ENCODE measurements at places on chromosomes 13 and 19. TPM values are rescaled to one million over a fixed set of nuclear protein-coding genes. Genes with fewer than 3 reads are reported as not detected.

RGS9BP gene
- 0.39 TPM for total RNA-seq

SOX21 gene
- not detected for total RNA-seq

ZNF527 gene
- 12.5 TPM for total RNA-seq

ETV2 gene
- total RNA-seq, result not detected

PEG3 gene
- total RNA-seq, result 0.17 TPM

ZNF723 gene
- not detected for total RNA-seq

ATP7B gene
- 1.4 TPM for total RNA-seq

GSX1 gene
- total RNA-seq, result not detected

DNA sequence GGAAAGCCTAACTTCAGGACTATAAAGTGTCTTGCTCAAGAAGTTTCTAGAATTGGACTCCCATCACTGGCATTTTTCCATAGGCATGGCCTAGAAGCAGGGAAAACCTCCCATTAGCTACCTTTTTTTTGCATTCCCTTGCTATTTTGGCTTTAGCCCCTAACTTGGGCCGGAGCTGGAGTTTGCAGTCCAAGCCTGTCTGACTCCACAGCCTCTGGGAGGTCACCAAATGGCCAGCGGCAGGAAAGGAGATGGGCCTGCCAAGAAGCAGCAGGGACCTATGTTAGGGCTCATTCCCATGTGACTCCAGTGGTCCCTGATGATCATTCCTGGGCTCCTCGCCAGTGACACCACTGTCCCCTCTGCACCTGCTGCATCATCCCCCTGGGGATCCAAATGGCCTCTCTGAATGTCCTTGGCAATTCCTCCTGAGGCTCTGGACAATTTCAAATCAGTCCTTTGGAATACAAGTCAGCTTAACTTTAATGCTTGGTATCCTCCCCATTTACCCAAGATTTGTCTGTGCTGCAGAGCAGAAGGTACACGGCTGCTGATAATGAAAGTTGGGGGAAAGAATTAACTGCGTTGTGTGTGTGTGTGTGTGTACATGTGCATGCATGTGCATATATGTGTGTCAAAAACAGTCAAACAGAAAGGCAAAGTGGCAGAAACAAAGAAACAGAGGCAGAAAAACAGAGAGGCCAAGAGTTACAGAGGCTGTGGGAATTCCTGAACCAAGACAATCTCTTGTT lies 69.8 kb upstream of the SERP2 start:
- DNase-seq, result no peak

DNA sequence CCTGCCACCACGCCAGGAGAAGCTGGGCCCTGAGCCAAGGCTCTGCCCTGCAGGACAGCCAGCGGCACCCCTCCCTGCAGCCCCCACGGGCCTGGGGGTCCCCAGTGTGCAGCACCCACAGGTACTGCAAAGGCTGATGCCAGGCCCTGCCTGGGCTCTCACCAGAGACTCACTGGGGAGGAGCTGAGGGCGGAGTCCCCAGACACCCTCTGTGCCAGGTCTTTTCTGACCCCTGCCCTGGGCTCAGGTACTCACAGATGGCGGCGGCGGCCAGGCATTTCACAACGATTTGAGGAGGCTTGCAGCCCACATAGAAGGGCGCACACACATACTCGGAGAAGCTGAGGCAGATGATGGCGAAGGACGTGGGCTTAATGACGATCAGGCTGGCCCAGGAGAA lies 5.7 kb downstream of the SLC7A9 start:
- DNase-seq, result no peak

DNA sequence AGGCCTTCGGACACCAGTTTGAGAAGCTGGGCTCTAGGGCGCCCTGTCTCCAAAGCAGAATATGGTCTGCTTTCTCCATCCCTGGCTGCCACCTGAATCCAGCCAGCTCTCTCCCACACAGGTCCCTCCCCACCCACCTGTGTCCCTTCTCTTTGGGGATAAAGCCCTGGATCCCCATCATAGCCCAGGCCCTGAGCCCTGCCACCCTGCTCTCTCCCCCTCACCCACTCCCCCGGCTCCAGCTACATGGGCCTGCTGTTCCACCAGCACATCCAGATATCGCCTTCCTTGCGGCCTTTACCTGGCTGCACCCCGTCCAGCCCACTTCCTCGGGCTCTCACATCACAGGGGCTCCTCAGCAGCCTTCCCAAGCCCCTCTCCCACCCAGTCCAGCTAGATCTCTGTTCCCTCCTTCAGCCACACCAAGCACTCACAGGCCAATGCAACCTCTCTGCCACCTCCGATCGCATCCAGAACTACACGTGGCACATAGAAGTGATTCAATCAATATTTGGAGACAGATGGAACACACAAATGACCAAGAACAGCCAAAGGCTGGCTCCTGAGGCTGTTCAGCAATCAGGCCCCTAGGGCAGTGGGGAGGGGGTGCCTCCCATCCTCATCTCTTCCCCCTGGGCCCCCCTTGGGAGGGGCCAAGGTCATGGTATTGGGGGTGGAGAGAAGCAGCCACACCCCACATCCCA lies 7.6 kb downstream of the AKT2 start:
- DNase-seq, result no peak

DNA sequence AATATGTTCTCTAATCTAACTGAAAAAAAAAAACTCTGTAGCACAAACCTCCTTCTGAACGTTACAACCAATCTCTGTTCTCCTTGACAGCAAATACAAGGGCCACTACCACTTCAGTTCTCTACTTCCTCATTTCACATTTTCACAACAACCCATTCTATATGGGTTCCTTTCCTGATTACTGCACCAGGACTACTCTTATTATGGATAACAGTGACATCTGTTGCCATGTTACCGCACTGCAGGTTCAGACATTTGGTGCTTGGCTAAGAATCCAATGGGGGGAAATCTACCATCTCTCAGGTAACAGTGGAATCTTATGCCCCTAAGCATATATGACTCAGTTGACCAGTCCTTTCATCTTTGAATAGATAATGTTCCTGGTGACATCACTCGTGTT lies 11.6 kb upstream of the FPR3 start:
- no peak for DNase-seq

GRCh38 chr13:42735010-42735409 lies 46.4 kb upstream of the FAM216B start:
- no peak for DNase-seq

GRCh38 chr19:34173193-34173956 lies 1.1 kb downstream of the LSM14A start:
- no peak for DNase-seq

- DNase-seq, result no peak
These were observed at the start of gene EDNRB for GRCh38 chr13:77918391-77919245. TSS of gene EDNRB (minus strand) at chr13:77918831. CDS start at chr13:77918573, 258 bp downstream.

DNA sequence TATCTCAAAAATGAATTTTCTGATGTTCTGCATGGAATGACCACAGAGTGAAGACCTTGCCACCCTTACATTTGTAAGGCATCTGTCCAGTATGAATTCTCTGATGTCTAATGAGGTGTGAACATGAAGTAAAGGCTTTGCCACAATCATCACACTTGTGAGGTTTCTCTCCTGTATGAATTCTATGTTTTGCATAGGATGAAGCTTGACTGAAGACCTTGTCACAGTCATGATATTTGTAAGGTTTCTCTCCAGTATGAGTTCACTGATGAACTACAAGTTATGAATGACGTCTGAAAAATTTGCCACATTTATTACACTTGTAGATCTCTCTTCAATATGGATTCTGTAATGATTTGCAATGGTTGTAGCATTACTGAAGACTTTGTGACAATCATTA lies 13.3 kb downstream of the ZNF816 start:
- no peak for DNase-seq

DNA sequence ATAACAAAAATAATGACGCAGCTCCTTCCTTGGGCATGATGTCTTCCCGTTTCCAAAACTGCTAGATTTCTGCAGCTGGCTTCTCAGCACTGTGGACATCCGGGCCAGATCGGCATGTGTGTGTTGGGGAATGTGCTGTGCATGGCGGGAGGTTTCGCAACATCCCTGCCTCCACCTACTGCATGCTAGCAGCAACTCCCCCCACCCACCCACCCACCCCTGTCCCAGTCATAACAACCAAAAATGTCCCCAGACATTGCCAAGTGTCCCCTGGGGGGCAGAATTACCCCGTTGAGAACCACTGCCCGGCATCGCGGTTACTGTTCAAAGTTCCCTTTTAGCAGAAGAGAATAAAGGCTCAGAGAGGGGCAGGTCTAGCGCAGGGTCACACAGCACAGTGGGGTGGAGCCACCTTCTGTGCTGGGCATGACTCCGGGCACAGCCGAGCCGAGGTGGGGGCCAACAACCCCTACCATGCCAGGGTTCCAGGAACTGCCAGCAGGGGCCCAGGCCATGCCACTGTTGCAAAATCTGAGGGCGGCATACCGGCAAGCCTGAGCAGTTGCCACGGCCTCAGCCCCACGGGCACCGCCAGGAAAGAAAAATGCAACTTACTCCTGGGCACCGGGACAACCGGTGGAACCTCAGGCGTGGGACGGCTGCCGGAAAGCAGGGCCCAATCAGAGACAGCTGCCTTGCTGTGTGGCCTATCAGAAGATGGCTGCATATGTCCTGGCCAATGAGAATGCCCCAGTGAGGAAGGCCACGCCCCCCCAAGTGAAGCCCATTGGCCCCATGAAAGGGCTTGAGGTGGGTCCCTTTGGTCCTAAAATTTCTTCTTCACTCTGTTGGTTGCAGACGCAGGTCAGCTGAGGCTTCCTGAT lies 22.5 kb upstream of the NFIC start:
- DNase-seq, result no peak

DNA sequence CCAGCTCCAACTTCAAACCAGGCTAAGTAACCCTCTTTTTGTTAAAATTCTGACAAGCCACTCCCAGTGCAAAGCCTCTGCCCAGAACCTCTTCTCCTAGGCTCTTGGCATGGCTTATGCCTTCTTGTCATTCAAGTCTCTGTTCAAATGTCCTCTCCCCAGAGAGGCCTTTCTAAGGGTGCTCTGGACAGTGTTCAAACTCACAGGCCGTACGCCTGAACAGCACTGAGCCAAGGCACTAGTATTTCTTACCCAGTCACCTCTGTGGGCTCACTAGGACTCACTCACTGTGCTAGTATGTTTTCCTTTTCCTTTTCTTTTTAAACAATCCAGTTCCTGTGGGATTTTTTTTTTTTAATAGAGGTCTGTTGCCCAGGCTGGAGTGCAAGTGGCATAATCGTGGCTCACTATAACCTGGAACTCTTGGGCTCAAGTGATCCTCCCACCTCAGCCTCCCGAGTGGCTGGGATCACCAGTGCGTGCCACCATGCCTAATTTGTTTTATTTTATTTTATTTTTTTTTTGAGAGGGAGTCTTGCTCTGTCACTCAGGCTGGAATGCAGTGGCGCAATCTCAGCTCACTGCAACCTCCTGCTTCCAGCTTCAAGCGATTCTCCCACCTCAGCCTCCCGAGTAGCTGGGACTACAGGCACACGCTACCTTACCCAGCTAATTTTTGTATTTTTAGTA lies 2.3 kb upstream of the ASF1B start:
- no peak for DNase-seq

DNA sequence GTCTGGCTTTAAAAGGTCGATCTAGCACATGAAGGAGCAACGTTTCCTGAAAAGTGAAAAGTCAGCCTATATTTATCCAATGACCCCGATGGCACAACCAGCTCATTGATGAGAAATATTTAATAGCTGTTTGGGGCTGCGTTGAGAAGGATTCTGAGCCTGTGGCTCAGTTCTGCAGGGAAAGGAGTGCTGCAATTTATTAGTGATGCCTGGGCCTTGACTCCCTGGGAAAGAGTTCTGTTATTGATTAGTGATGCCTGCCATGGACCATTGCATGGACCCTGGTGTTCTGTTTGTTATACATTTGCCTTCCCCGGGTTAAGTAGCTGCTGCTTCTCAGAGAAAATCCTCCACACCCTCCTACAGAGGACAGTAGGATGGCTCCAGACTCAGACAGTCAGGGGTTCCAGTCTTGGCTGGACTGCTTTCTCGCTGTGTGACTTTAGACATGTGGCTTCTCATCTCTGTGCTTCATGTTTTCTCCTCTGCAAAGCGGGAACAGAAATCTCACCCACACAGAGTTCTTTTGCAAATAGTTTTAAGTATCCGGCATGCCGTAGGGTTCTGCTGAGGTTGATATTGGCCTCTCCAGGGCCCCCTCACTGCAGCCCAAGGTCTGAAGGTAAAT lies 17.7 kb upstream of the PTPRS start:
- DNase-seq, result no peak

GRCh38 chr13:55214841-55215345 lies 1925.8 kb upstream of the PRR20A start:
- no peak for DNase-seq

DNA sequence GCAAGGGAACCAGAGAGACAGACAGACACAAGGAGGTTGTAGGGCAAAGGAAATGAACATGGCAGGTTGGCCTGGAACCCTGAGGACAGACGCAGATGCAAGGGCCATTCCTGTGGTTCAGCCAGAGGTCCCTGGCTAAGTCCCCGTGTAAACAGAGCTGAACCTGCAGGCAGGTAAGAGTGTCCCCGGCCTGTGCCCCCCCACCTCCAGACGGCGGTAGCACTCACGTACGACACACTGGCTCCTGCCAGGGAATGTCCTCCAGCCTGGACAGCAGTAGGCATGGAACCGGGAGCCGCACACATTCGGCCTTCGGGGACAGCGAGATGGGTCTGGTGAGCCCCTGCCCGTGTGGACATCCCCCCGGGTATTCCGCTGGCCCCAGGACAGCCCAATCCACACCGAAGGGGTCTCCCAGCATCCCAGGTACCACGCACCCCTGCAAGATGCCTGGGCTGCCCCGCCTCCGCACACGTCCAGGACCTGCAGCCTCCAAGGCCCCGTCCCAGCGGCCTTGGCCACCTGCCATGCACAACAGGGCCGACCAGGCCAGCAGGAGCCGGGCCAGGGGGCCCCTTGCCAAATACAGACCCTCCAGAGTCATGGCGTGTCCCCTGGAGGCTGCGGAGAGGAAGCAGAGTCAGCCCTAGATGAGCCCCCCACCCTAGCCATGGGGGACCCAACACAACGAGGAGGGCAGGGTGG lies 2.4 kb downstream of the FBN3 start:
- no peak for DNase-seq

GRCh38 chr13:27969082-27969865 lies at the start of gene CDX2:
TSS of gene CDX2 (minus strand) at chr13:27969315. CDS start at chr13:27969006, 309 bp downstream.
- no peak for DNase-seq

- no peak for DNase-seq
These were observed 172.6 kb upstream of the ATXN8OS start for GRCh38 chr13:69935043-69935442.

GRCh38 chr13:97279913-97280312 lies 57.8 kb downstream of the MBNL2 start:
- no peak for DNase-seq

DNA sequence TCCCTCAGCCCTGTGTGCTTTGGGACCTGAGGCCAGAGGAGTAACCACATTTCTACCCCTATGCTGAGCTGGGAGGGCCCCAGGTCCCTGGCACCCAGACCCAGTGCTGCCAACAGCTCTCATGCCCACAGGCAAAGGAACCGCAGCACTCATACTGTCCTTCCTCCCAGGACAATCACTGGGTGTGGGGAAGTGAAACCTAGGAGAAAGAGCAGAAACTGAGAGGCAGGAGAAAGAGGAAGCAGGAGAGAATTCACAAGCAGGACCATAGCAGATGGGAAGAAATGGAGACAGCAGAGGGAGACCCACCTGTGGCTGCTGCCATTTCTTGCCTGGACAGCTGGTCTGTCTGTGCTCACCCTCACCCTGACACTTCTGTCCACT lies 18.9 kb downstream of the CCDC97 start:
- DNase-seq, result no peak

GRCh38 chr13:79380997-79381396 lies 25.1 kb downstream of the RBM26 start:
- no peak for DNase-seq

- no peak for DNase-seq
These were observed 1.1 kb downstream of the CD79A start for GRCh38 chr19:41877916-41878905.

GRCh38 chr13:50794226-50794625 lies 49.3 kb downstream of the DLEU7 start:
- no peak for DNase-seq

- no peak for DNase-seq
These were observed 97.7 kb downstream of the TEX29 start for GRCh38 chr13:111418101-111418500.

Data from CD4-positive, CD25-positive, alpha-beta regulatory T cell (primary cell).